ENCODE measurements at places on chromosomes 6 and 20. TPM values are rescaled to one million over a fixed set of nuclear protein-coding genes. Genes with fewer than 3 reads are reported as not detected.

The BIRC7 gene
- not detected for total RNA-seq

DNA sequence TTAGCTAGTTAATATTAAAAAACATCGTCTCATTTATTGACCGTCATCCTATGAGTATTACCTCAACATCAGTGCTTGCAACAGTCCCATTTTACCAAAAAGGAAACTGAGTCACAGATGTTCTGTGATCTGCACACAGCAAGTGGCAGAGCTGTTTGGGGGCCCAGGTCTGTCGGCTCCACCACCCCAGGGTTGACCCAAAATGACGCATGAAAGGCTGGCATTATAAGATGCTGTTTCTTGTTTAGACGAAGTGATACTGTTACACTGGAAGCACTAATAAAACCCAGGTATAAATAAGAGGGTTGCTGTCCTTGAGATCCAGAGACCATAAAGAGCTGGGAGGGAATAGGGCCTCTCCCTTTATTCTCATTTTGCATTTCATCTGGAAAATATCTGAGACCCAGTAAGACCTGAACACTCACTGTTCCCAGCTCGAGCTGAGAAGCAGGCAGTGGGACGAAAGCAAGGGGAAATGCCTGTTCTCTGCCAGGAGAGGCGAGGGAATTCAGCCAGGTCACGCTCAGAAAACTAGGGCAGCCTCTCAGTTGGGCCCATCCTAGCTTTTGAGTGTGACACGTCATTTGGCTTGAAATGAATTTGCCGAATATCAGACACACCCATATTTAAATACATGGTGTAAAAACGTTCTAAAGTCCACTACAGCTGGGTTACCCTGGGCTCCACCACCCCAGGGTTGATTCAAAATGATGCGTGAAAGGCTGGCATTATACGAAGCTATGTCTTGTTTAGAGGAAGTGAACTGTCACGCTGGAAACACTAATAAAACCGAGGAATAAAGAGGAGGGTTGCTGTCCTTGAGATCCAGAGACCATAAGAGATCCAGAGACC lies 1.4 kb upstream of the MICAL1 start:
- DNase-seq: peak; percentile 90

- DNase-seq: no peak
These were observed 12.6 kb downstream of the PLCB4 start for GRCh38 chr20:9081423-9081966.

The SPAG4 gene
- total RNA-seq: 0.47 TPM

GRCh38 chr6:157013649-157014304 lies 236.6 kb downstream of the ARID1B start:
- no peak for DNase-seq

The TFAP2B gene
- not detected for total RNA-seq

DNA sequence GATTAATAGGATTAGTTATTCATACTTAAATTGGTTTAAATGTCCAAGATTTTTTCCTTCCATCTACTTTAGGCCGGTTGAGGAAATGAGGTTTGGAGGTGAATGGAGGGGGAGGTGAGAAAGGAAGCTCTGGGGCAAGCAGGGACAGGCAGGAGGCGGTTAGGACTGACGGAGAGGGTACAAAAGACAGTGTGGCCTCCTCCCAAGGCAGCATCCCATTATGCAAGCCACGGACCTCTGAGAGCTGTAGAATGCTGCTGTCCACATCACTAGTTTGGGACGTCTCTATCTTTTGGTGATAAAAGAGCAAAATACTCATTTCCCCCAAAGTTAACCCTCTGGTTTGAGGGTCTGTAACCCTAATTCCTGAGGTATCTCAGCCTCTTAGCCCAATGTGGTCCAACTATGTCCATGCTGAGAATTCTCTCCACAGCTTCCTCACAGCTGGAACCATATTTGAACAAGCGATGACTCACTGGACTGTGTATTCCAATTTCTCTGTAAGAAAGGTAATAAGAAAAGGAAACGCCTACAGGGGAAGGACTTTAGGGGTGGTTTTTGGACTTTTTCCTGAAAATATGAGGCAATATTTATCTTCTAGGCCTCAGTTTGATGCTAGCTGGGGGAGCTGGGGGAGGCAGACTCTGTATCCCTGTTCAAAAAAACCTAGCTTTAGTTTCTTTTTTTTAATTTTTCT lies 172.2 kb downstream of the TFAP2B start:
- peak; percentile 4 for DNase-seq

The CUTA gene
- total RNA-seq: 158 TPM

GRCh38 chr6:129262661-129263060 lies 379.7 kb downstream of the LAMA2 start:
- no peak for DNase-seq

GRCh38 chr6:15234068-15234758 lies 11.7 kb upstream of the JARID2 start:
- DNase-seq: no peak

DNA sequence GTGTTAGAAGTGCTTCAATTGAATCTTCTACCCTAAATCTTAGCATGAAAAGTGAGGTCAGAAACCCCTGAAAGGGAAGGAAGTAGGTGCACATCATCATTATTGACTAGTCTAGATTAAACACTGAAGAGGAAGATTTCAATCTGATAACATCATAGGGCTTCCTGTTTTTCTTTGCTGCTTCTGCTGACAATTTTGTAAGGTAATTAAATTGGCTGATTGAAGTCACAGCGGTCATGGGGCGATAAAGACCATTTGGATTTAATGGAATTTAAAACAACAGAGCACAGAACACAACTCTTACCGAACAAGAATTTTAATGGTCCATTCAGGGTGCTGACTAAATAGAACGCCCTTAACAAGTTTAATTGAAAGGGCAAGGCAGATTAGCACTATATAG lies 11.3 kb downstream of the GRIK2 start:
- DNase-seq: no peak

- DNase-seq: no peak
These were observed 167.8 kb downstream of the PAX1 start for GRCh38 chr20:21873291-21873690.

Data from MG63 (cell line).